Stimulated activated CD4-positive, alpha-beta T cell treated with anti-CD3 and anti-CD28 coated beads, Interleukin-12 subunit alpha, Interleukin-12 subunit beta, amount 100 ng/mL, for 48 hours (primary cell): ENCODE measurements at places on chromosomes 2 and 18.

GRCh38 chr2:125160947-125161346 is 1135.9 kb downstream of the CNTNAP5 start:
- no peak for DNase-seq

- DNase-seq = no peak
Measured at GRCh38 chr2:39094717-39095363, 26.0 kb downstream of the SOS1 start.

GRCh38 chr2:62343206-62343605 is 147.3 kb downstream of the B3GNT2 start:
- DNase-seq = no peak

GRCh38 chr2:157413326-157414035 is 30.4 kb downstream of the CYTIP start:
- DNase-seq = peak; percentile 28

DNA sequence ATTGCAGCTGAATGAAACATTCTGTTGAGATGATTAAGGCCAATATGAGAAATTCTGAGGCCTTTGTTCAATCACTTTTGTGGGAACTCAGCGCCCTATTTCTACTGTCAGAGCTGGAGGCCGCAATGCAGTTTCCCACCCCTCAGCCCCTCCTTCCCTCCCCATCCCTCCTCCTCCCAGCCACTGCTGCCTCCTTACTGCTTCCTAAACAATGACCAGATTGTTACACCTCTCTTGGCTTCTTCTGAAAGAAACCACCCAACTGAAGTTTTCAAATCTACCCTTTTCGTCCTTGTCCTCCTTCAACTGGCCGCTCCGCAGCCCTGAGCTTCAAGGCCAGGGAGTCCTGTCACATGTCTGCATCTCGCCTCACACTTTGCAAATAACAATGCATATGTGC is 36.7 kb upstream of the MAPK4 start:
- DNase-seq = no peak

GRCh38 chr2:10446631-10447030 is 1.5 kb downstream of the ODC1 start:
- DNase-seq = no peak

GRCh38 chr2:178892751-178893625 is 85.8 kb upstream of the TTN start:
- DNase-seq = no peak

DNA sequence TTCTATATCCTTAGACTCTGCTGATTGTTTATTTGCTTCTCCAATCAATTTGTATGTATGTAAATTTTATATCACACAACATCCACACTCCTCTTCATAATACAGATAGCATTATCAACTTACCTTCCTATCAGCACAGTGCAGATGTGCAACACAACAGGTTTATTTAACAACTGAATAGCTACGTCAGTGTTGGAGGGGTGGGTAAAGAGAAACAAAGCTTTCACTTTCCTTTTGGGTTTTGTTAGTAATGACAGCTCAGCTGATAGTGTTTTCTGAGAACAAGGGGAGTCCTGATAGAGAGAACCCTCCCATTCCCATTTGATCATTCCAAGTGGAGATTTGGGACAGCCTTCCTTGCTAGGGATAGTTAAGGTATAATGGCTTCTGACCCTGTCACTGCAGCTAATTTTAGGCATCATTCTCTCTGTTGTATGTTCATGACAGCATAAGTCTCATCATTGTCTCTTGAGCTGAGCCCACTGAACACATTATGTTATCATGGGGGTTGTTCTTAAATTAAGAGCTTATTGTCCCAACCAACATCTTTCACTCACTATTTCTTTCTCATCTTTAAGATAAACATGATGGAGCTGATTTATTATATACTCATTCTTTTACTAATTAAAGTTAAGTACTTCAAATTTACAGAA is 227.7 kb downstream of the GPD2 start:
- no peak for DNase-seq

- no peak for DNase-seq
Measured at GRCh38 chr2:156189143-156189542, 143.4 kb downstream of the NR4A2 start.

- no peak for DNase-seq
Measured at GRCh38 chr2:231347081-231347480, 48.4 kb upstream of the B3GNT7 start.

- DNase-seq = no peak
Measured at GRCh38 chr18:49344096-49344495, 116.3 kb downstream of the DYM start.

DNA sequence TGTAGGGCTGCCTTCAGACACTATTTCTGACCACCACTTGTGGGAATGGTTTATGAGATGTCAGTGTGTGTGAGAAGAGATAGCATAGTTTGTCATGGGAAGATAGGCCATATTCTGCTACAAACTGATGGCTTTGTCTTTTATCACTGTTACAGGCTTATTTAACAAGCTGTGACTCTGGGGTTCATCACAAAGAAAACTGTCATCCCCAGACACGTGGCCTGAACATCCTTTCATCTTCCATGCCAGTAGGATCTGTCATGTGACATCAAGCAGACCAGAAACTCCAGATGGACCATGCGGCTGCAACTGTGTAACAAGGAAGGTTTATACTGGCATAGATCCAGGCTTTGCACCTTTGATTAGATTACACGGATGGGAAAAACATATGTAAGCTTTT is 128.6 kb upstream of the KCNH7 start:
- DNase-seq = no peak

DNA sequence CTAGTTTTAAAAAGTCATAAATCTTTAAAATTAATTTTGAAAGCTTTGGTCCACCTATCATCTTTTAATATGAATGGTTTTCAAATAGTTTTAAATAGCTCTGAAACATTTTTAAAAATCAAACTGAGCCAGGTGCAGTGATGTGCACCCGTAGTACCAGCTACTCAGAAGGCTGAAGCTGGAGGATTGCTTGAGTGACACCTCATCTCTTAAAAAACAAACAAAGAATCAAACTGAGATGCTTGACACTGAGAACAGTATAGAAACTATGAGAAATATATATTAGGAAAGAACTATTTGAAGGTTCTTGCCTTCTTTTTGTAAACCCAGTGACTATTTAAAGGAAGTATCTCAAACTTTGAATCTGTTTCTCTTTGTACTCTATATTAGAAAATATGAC is 67.4 kb downstream of the BARD1 start:
- DNase-seq = no peak
